SW480 (cell line): ENCODE measurements at places on chromosomes 1 and 21.

DNA sequence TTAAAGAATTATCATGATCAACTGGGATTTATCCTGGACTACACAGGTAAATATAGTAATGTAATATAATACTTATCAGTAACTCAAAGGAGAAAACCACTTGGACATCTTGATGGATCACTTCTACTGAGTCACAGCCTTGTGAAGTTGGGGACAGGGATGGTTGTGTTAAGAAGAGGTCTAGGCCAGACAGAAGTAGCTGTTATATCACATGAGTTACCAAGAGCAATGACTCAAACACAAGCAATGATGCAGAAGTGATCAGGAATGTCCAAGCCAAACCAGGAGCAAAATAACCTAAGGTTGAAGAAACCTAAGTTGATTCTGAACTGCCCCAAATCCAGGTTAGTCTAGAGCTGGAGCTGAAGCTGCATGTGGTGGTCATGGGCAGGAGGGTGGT is 424.5 kb upstream of the DAB1 start:
- DNase-seq = no peak

GRCh38 chr1:215987092-215987875 is 420.2 kb downstream of the KCTD3 start:
- DNase-seq = no peak

GRCh38 chr1:187267827-187268226 is 439.1 kb downstream of the PLA2G4A start:
- DNase-seq = no peak

- DNase-seq = no peak
These were observed 32.1 kb downstream of the SMIM12 start for GRCh38 chr1:34827341-34827941.

GRCh38 chr1:221458447-221459156 is 283.3 kb downstream of the DUSP10 start:
- no peak for DNase-seq

- DNase-seq = no peak
These were observed 17.8 kb upstream of the ARHGEF2 start for GRCh38 chr1:155996166-155996565.

DNA sequence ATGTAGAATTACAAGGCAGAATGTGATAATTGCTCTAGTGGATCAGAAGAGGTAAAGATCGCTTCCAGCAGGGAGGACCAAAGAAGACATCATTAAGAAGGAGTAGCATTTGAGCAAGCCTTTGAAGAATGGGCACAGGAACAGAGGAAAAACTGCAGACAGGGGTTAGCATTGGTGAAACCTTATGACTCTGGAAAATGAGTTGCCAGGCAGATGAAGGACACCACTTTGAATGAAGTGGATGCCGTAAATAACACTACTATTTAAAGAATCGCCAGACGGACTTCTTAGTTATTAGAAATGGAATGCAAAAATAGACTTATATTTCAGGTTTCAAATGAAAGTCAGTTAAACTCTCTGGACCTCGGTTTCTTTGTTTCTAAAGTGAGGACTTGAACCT is 727.7 kb downstream of the USP25 start:
- no peak for DNase-seq
